ENCODE measurements at places on chromosomes 3 and 15. TPM values are rescaled to one million over a fixed set of nuclear protein-coding genes. Genes with fewer than 3 reads are reported as not detected.

The ARHGEF26 gene
- total RNA-seq, result 11.9 TPM

The CD200R1 gene
- 0.10 TPM for total RNA-seq

The GOLGA8T gene
- total RNA-seq, result 1.6 TPM

The CASR gene
- total RNA-seq, result not detected

The CEP70 gene
- 10.1 TPM for total RNA-seq

The RHCG gene
- total RNA-seq, result 42.0 TPM

The OCA2 gene
- 0.28 TPM for total RNA-seq

The C3orf49 gene
- not detected for total RNA-seq

The ITGA11 gene
- 4.3 TPM for total RNA-seq

The FBXO40 gene
- total RNA-seq, result not detected

The MYNN gene
- 9.8 TPM for total RNA-seq

The SEC62 gene
- total RNA-seq, result 71.9 TPM

The BOC gene
- total RNA-seq, result 4.8 TPM

The ATP8B4 gene
- total RNA-seq, result 1.0 TPM

The CILP gene
- total RNA-seq, result 0.46 TPM

The LMCD1 gene
- 70.3 TPM for total RNA-seq

The CIDEC gene
- 76.8 TPM for total RNA-seq

The ACKR2 gene
- total RNA-seq, result 0.13 TPM

The ZNF502 gene
- 1.2 TPM for total RNA-seq

The SNTN gene
- total RNA-seq, result not detected

The TF gene
- 1.2 TPM for total RNA-seq

The KLHL25 gene
- 6.7 TPM for total RNA-seq

The SLC30A4 gene
- total RNA-seq, result 1.7 TPM

The SHISA5 gene
- total RNA-seq, result 129 TPM

The MELTF gene
- total RNA-seq, result 60.8 TPM

The ARGFX gene
- not detected for total RNA-seq

The CYP11A1 gene
- not detected for total RNA-seq

The DOCK3 gene
- 0.38 TPM for total RNA-seq

The CORO2B gene
- 3.6 TPM for total RNA-seq

The MYO5C gene
- total RNA-seq, result 6.6 TPM

The CD200 gene
- total RNA-seq, result not detected

The C3orf22 gene
- not detected for total RNA-seq

The KLHL40 gene
- not detected for total RNA-seq

The NDN gene
- 0.03 TPM for total RNA-seq

The STOML1 gene
- 11.9 TPM for total RNA-seq

The CPLX3 gene
- not detected for total RNA-seq

The NANOGP8 gene
- total RNA-seq, result not detected

The RPL39L gene
- total RNA-seq, result 47.7 TPM

The GABRA5 gene
- 97.2 TPM for total RNA-seq

The TMEM212 gene
- not detected for total RNA-seq

The PLSCR5 gene
- total RNA-seq, result not detected

The MRAS gene
- total RNA-seq, result 8.2 TPM

The RHOA gene
- total RNA-seq, result 461 TPM

The TMEM158 gene
- total RNA-seq, result 10.1 TPM

The PARP3 gene
- 8.8 TPM for total RNA-seq

The HTR3E gene
- total RNA-seq, result not detected

The IL16 gene
- total RNA-seq, result 0.02 TPM

The LYZL4 gene
- not detected for total RNA-seq

The CDHR4 gene
- total RNA-seq, result 0.12 TPM

The TGM4 gene
- 0.23 TPM for total RNA-seq

The ENTPD3 gene
- 0.03 TPM for total RNA-seq

The SLC22A13 gene
- not detected for total RNA-seq

The PIERCE2 gene
- 4.7 TPM for total RNA-seq

The EDC3 gene
- total RNA-seq, result 22.7 TPM

The CPN2 gene
- not detected for total RNA-seq

The CTXND1 gene
- total RNA-seq, result 0.01 TPM

The SEMA6D gene
- total RNA-seq, result not detected

The LINGO1 gene
- total RNA-seq, result 9.9 TPM
